ENCODE measurements at places on chromosomes 5 and 9.

GRCh38 chr9:28197653-28198052 lies 624.4 kb upstream of the C9orf72 start:
- no peak for DNase-seq

DNA sequence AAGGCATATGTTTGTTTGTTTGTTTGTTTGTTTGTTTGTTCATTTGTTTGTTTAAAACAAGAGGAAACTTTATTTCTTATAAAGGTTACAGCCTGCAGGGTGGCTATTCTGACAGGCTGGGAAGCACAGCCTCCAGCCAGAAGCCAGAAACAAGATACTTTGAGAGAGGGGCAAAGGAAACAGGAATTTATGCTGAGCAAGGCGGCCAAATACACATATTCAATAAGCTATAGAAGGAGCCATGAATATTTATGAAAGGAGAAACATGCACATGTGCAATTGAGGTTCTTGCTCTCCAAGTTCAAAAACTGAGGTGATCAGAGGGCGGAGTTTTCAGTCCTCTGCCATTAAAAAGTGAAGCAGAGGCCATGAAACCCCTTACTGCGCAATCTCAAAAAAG lies 19.6 kb downstream of the KLHL3 start:
- DNase-seq, result no peak

- DNase-seq, result no peak
Observed at GRCh38 chr9:92457576-92457975, 24.7 kb downstream of the ASPN start.

DNA sequence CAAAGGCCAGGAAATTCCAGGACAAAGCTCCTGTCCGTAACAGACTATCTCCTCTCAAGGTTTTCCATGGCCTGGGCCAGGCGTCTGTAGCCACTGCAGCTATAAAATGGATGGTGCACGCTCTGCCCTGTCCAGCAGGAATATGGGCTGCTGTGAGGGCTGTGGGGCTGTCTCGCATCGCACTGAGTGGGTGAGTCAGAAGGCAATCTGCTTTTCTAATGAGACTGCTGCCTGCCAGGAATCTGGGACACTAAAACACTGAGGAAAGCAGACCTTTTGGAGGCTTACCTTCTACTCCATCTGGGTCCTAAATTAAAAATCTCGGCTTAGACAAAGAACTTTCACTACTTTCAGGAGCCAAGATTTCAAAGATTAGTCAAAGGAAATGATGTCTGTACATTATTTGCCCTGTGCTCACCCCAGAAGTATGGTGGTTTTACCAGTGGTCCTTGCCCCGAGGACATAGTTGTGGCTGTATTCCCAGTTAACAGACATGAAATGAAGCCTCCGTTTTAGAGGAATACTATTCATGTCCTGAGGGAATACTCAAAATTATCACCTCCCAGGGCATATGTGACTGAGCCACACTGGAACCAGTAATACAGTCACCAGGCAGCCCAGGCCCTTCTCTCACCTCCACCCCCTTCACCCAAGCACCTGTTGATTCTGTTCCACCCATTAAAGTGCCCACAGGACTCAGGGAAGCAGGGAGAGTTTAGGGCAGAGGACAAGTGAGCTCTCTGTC lies 56.4 kb downstream of the PFDN1 start:
- DNase-seq, result no peak

GRCh38 chr5:133865113-133865512 lies 103.3 kb downstream of the C5orf15 start:
- DNase-seq, result no peak

DNA sequence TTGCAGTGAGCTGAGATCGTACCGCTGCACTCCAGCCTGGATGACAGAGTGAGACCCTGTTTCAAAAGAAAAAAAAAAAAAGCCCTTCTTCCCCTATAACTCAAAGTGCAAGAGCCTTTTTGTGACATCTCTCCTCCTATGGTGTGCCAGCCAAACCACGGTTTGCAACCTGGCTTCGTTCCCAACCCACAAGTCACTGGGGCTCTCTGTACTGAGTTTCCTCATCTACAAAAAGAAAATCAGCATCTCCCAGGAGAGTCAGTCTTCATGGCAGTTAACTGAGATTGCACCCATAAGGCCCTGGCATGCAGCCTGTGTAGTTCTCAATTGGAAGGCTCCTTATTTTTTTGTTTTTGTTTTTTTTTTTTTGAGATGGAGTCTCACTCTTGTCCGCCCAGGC lies 14.8 kb downstream of the ODF2 start:
- no peak for DNase-seq

DNA sequence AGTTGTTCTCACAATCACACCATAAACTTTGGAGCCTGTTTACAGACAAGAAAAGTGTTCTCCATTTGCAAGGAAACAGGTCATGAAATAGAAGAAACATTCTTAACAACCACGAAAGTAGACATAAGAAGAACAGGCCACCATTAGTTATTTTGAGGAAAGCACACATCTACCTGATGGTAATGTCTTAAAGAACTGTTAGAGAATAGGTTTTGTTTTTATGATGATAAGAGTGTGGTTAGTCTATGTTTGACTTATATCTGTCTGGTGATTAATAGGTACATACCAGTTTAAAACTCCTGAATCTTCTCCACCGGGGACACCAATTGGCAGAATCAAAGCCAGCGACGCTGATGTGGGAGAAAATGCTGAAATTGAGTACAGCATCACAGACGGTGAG lies 108.3 kb downstream of the CDH6 start:
- DNase-seq, result no peak

DNA sequence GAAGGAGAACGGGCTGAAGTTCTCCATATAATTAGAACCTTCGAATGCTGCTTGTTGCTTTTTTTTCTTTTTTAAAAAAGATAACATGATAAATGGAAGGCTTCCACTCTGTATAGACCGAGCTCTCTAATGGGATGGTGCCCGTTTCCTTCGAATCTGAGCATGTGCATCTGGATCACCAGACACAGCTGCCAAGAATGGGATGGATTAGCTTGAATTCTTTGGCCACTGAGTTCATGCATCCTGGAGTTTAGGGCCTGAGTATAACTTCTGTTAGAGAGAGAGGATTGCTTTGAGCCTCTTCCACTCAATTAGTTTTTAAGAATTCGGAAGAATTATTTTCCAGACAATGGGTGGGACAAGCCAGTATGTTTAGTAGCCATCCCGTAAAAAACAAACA lies 93.7 kb upstream of the GDNF start:
- DNase-seq, result no peak

DNA sequence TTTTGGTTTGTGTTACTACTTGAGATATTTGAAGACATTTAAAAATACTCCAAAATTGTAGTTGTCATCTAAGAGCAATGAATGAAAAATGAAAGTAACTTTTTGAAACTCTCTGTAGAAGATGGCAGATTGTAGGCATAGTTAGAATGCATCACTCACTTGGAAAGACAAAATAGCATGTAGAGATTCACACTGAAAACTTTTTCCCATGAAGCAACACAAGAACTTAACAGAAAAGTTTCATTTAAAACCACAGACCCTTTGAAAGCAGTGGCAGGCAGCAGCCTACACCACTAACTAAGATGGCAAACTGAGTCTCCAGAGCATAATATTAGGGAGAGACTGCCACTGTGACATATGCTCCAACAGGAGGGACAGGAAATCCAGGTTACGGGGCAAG lies 18.9 kb upstream of the FAM174A start:
- no peak for DNase-seq

DNA sequence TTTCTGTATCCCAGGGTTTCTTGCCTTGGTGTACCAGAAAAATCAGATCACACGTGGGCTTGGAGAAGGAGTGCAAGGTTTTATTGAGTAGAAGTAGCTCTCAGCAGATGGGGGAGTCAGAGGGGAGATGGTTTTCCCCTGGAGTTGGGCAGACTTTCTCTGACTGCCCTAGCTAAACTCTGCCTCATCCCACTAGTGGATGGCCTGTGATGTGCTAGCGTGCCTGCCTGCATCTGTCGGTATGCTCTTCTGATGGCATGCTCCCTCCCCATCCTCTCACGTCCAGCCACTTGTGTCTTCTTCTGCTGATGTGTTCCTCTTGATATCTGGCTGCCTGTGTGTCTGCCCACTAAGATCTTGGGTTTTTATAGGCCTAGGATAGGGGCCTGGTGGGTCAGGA lies 616.1 kb upstream of the RGMB start:
- no peak for DNase-seq

DNA sequence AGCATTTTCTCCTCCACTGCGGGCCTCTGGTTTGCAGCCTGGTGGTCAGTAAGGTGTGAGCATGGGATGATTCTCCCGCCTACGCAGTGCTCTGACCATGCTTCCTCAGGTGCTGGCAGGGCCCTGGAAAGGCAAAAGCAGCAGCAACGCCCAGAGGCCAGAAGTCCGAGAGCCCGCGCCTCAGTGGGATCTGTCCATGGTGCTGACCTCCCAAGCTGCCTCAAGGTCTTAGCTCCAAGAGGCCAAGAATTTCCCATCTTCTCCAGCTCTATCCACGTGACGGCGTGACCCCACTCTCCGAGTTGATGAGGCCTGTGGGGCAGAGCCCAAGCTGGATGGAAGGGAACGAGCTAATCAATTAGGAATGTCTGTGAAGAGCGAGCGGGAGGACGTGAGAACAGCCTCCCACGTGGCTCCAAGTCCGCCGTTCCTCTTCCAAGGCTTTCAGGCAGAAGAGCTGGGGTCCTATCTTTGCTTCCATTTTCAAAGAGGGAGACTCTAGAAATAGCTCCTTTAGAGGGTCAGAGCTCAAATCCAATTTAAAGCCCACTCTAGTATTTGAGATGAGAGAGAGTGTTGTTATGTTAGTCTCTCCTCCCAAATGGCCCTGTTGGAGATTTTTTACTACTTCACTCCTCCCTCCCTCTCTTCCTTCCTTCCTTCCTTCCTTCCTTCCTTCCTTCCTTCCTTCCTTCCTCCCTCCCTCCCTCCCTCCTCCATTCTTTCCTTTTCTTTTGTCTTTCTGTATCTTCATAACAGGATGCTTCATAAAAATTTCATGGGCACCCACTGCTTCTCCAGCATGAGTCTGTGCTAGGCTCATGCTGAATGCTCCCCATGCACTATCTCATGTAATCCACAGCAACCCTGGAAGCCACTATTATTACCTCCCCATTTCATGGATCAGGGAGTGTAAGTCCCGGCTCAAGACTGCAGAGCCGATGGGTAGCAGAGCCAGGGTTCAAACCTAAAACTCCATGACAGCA lies 69.3 kb downstream of the OLFM1 start:
- DNase-seq, result no peak

DNA sequence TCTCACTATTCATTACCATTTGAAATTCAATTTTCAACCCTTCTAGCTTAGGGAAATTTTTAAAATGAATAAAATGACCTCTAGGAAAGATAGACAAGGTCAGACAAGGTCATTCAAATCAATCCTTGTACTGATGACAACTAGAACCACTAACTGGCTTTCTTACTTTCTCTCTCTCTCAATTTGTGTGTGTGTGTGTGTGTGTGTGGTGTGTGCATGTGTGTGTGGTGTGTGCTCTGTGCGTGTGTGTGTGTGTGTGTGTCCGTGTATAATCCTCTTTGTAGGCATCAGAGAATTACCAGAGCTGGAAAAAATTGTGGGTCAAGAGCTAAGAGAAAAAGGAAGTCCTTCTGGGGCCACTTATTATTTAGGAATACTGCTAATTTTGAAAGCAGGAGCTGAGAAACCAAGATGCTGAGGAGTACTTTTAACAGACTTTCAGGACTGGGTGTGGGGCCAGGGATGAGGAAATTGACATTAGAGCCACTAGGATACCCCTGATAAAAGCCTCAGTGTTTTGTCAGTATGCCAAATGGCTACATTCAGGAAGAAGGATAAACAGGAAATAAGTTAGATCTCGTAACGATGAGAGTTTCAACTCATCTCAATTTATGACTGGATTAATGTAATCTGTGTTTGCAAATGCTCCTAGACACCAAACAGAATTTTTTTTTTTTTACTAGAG lies 723.3 kb downstream of the CETN3 start:
- no peak for DNase-seq

- DNase-seq, result no peak
Observed at GRCh38 chr9:122001491-122002201, 91.5 kb downstream of the TTLL11 start.

GRCh38 chr5:2263763-2264162 lies 381.0 kb upstream of the IRX4 start:
- DNase-seq, result no peak

DNA sequence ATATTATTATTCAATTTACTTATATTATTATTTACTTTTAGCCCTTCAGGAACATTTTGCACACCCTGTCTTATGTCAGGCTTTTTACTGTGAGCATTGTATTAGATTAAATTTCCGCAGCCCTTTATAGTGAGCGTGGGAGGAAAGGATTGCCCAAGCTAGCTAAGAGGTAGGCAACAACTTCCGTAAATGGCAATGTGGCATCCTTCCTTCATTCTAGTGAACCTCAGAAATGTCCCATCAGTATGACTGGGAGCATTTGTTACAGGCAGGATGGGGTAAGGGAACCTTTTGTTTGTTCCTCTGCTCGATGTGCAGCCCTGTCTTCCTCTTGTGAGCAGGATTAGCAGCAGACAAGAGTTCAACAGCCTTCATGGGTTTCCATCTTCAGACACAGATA lies 6.2 kb upstream of the CD180 start:
- no peak for DNase-seq

DNA sequence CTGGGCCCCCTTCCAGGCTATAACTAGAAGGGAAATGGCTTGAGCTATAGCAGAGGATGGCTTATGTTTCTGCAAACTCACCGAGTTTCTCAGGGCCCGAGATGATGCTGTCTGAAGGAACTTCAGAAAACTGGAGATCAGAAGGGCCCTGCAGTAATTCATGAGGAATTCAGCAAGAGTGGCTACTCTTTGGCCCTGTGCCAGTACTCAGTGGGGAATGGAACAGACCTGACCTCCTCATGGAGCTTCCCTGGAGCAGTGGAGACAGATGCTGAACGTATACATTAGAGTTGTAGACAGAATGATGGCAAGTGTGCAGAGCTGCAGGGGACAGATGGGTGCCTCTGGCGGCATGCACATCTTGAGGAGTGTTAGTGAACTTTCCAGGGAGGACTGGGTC lies 17.3 kb upstream of the SMIM32 start:
- no peak for DNase-seq

DNA sequence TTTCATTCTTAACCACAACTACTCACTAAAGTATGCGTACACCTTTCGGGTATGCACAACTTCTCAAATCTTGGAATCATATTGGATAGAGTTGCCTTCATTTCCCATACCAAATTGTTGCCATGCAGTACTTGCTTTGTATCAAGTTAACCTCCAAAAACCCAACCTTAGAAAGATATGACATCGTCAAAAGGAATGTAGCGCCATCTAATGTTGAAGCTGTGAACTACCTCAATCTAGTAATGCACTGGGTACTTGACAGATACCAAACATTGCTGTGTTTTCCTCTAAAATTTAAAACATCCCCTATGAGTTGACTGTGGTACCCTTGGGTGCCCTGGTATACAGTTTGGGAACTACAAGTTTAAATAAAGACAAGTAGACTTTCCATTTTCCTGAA lies 318.4 kb downstream of the ARL15 start:
- no peak for DNase-seq

- no peak for DNase-seq
Observed at GRCh38 chr5:170108266-170108785, 2.6 kb downstream of the FOXI1 start.

GRCh38 chr5:79513308-79513703 lies 628 bp downstream of the HOMER1 start:
- peak; percentile 14 for DNase-seq

All from NCI-H2171 (cell line).